T-helper 9 cell (primary cell): ENCODE measurements at places on chromosomes 11 and 22.

DNA sequence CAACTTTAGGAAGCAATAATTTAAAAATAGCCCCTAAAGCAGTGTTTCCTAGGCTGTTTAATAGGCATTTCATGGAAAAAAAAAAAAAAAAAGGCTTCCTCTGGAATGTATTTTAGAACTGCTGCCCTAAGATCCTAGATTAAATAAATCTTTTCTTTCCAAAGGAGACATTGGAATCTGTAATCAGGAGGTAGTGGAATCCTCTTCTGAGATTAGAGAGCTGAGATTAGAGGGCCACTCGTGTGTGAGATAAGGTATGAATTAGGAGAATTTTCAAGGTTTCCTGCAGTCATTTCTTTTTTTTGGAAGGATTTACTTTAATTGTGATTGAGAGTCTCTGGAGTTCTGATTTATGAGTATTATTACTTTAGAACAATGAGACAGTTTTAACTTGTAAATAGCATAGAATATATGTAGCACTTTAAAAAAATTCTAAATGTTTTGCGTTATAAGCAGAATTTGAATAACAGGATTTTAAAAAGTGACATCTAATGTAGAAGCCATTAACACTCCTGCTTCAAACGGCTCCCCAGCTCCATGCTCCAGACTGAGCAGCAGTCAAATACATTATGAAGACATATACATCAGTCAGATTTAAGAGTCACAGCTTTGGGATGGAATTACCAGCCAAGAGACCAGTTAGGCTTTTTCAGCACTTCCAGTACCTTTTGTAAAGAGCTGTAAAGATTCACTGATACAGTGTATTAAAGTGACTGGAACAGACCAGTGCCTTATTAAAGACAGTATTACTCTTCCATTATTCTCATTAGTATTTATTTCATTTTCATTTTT is 5.0 kb downstream of the EED start:
- no peak for DNase-seq

- DNase-seq = no peak
Observed at GRCh38 chr11:124768914-124769313, 6.8 kb upstream of the ESAM start.

- DNase-seq = no peak
Observed at GRCh38 chr11:112548641-112549040, 288.0 kb upstream of the PLET1 start.

- no peak for DNase-seq
Observed at GRCh38 chr11:66454247-66454646, 12.5 kb upstream of the PELI3 start.

DNA sequence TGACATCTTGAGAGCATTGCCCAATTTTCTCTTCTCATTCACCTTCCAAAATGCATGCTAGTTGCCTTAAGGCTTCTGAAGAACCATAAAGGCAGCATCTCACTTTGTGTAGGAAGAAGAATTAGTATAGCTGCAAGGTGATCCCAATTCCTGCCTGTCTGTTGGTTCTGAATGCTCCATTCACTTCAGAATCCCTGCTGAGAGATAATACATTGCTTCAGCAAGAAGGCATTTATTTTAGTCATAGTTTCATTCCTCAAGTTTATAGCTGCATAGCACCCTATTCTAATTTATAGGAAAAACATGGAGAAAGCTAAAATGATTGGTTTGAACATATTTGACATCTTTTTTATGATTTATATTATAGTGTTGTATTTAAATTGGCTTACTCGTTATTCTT is 181.3 kb downstream of the METTL15 start:
- no peak for DNase-seq

DNA sequence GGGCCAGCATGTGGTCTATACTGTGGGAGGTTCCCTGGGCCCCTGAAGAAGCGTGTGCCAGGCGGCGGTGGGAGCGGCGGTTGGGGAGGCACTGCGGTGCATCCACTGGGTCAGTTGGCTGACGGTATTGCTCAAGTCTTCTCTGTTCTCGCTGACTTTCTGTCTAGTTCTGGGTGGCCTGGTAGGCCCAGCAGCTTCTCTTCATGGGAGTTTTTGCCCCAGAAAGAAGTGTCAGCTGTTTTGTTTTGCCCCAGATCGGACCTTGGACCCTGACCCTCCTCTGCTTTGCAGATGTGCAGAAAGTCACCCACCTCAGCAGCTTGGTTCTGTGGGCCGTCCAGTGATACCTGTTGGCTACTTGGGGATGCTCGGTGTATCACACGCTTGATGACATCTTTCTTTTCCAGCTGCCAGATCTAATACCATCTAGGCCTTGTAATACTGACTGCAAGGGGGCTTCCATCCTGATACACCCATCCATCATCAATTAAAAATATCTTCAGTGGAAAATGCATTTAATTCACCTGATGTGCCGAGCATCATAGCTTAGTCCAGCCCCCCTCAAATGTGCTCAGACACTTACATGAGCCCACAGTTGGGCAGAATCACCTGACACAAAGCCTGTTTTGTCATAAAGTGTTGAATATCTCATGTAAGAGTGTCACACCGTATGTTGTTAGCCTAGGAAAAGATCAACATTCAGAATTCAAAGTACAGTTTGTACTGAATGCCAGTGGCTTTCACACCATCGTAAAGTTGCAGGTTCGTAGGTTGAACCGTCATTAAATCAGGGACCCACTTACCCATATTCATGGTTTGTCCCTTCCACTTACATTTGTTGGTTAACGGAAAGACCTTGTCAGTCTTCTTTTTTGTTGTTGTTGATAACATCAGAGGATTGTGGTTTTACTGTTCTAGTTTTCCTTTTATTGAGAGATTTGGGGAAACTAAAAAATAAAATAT is 13.9 kb downstream of the ZBED4 start:
- no peak for DNase-seq

GRCh38 chr11:63563201-63564055 is at the start of gene PLAAT2:
TSS of gene PLAAT2 (minus strand) at chr11:63563379. CDS start at chr11:63563324, 55 bp downstream.
- DNase-seq = no peak

- DNase-seq = no peak
Observed at GRCh38 chr11:69078508-69078907, 29.8 kb downstream of the TPCN2 start.

GRCh38 chr11:95072948-95073347 is 6.2 kb downstream of the SRSF8 start:
- DNase-seq = no peak

GRCh38 chr11:26227883-26228502 is 103.9 kb upstream of the ANO3 start:
- DNase-seq = no peak

GRCh38 chr11:65275906-65276305 is 14.1 kb downstream of the POLA2 start:
- no peak for DNase-seq

DNA sequence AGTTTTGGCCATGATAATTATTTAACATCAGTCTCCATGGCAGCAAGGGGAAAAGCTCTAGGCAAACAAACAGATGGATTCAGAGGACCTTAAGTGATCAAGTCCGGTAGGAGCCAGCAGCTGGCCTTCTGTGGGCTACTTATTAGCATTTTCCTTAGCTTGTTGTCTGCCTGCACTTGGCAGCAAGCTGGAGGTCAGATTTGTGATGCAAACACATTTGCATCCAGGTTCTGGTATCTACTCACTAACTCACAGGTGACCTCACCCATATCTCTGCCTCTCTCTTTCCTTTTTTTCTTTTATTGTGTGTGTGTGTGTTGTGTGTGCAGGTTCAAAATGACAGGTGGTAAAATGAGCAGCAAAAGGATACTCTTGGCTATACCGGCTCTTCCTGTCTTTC is 32.3 kb downstream of the ARHGAP42 start:
- DNase-seq = no peak

DNA sequence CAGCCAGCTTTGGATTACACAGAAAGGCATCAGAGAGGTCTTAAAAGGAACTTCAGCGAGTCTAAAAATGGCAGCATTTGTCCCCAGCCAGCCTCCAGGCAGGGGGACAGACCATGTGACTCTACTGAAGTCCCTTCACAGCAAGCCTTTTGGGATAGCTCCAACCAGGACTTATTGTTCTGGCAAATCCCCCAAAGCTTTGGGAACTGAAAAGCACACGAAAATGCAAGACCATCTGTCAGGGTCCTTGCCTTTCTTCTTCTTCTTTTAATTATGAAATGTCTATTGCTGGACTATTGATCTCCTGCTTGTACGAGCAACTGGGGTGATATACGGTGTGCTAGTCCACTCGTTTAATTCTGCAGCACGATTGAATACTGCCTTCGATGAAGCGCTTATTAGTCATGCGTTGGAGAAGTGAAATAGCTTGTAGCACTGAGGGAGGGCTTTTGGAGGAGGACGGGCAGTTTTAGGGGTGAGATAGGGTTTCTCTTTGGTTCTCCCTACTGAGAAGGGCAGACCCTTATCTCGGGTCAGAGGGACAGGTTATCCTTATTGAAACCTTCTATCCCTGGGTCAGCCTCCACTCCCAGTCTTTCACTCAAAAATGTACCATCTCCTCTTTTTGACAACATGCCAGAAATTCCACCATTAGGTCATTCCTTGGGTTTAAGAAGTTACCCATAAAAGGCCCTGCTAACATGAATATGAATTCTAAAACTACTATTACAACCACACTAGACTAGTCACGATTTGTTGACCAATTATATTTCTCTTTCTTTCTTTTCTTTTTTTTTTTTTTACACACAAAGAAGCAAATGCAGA is 416.4 kb downstream of the MIAT start:
- no peak for DNase-seq

- DNase-seq = no peak
Observed at GRCh38 chr11:8681837-8682302, 595 bp downstream of the TRIM66 start.

- no peak for DNase-seq
Observed at GRCh38 chr11:128244871-128245270, 342.5 kb downstream of the ETS1 start.

GRCh38 chr11:47394050-47394321 is 14.4 kb upstream of the SLC39A13 start:
- DNase-seq = no peak

- peak; percentile 89 for DNase-seq
Observed at GRCh38 chr22:23849009-23850006, 8.4 kb upstream of the SLC2A11 start.

DNA sequence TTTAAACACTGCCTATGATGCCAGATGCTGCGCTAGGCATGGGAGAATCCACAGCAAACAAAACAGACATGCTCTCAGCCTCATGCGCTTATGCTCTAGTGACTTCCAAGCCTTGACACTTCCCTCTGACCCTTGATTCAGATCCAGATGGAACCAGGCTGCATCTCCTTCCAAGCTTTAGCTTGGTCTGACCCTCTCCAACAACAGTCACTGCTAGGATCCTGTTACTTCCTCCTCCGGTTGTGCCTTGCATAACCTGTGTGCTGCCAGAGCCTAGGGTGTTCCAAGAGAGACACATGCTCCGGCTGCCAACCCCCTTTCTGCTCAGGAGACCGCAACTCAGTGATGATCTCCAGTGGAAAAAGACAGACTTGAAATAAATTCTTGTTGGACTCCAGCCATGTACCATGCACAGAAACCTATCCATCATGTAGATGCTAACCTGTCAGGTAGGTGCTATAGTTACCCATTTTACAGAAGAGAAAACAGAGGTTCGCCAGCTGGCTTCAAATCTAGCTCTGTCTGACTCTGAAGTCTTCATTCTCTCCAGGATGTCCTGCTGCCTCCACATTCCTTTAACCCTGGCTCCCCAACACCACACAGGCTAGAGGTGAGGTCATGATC is 136.3 kb upstream of the TEAD1 start:
- DNase-seq = no peak

DNA sequence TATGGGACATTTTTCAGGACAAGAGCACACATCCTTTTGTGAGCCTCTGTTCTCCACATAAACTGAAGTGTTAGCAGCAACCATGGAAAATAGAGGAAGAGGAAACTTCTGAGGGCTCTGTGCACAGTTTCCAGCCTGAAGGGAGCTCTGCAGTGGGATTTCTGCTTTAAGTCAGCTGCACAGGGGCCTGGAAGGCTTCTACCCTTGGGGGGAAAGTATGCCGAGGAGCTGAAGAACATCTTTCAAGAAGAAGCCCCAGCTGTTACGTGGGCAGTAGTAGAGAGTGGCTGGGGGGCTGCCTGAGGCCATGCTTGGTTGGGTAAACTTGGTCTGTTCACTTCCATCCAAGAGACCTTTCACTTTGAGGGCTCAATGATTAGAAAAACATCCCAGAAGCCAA is 82.7 kb upstream of the EED start:
- no peak for DNase-seq

- DNase-seq = no peak
Observed at GRCh38 chr11:120236169-120237107, 3.5 kb upstream of the POU2F3 start.

- DNase-seq = no peak
Observed at GRCh38 chr11:33532720-33533385, 167.8 kb downstream of the C11orf91 start.

- no peak for DNase-seq
Observed at GRCh38 chr11:94708642-94709041, 59.5 kb upstream of the AMOTL1 start.

DNA sequence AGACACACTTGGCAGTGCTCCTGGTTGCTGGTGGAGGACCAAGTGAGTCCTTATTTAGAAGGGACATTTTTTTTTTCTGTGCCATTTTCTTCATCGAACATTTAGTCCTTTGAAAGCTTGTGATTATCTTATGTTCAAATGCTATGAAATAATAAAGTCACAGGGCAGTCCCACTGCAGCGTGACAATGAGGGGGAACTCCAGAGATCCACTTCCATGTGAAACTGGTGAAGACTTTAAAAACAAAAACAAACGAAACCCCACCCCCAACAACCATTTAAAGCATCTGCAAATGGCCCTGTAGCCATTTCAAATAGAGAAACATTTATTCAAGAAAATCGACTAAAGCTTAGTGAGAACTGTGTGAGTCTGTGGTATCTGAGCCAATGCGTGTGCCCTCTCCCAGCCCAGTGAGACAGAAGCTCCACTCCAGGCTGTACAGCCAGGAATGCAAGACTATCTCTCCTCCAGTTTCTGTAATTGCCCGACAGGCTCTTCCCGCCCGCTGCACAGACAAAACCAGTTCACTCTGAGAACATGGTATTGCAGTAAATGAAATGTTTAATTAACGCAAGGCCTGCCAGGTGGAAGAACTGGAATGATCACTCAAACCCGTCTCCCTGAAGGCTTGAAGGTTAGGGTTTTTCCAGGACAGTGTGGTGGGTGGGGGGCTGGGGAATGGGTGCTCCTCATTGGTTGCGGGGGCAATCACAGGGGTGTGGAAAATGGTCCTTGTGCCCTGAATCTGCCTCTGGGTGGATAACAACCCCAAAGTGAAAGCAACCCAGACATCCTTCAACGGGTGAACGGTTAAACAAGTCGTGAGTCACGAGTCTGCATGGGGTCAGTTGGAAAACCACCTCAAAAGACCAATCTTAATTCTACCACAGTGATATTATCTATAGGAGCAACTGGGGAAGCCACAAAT is 8.4 kb downstream of the KRTAP5-6 start:
- no peak for DNase-seq

GRCh38 chr11:280706-281485 is 2.7 kb downstream of the NLRP6 start:
- no peak for DNase-seq

- DNase-seq = no peak
Observed at GRCh38 chr11:36618363-36619047, 20.5 kb upstream of the RAG2 start.

DNA sequence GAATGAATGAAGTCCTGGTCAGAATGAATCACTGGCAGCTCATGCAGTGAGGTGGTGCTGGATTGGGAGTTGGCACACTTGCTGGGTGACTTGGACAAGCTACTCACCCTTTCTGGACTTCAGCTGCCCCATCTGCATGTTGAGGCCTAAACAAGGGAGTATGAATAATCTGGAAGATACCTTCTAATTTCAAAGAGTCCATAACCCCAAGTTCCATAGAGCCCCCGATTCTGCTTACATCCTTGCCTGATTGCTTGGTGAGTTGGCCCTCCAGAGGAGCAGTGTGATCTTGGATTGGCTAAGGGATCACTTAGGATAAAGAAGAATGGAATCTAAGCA is 18.3 kb upstream of the ACCSL start:
- DNase-seq = no peak
